Upper lobe of right lung (tissue), 1 donor: ENCODE measurements at places on chromosomes 6 and 20.

DNA sequence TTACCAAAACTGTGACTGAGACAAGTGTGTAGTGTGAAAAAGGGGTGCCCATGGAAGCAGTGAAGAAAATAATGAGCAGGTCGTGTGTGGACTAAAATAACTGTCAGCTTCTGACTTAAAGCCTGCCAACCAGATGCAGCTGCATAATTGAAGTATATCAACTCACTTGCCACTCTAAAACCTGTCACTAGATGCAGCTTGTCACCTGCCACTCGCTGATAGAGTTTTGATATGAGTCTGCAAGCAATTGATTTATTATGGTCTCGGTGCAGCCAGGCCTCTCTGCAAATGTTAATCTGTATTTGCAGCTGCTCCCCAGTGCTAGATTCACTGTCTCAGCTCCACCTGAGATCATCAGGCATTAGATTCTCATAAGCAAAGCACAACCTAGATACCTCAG lies 1090.0 kb upstream of the EYS start:
- no peak for DNase-seq

- DNase-seq: no peak
Measured at GRCh38 chr6:85574932-85575598, 18.6 kb downstream of the SNX14 start.

- DNase-seq: no peak
Measured at GRCh38 chr6:41429506-41430504, 94.4 kb downstream of the NCR2 start.

- DNase-seq: no peak
Measured at GRCh38 chr20:54107600-54108325, 37.4 kb upstream of the BCAS1 start.

DNA sequence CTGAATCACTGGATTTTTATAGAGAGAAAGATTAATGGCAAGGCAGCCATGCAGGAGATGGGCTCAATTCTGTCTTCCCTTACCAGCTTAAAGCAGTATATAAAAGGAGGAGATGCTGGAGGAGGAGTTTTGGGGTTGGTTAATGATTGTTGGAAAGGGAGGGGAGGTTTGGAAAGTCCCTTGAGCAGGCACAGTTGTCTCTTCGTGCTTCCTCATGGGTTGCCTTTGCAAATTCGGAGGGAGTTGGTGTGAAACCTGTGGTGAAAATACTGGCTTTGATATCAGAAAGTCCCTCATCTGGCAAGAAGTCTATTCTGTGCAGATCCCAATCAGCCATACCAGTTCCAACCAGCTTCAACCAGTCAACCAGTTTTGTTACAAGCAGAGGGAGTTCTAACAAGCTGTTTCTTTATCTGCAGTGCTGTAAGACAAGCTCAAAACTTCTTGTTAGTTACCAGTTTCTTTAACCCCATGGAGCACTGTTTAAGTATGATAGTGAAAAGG lies 107.0 kb downstream of the HIVEP1 start:
- DNase-seq: no peak

- DNase-seq: no peak
Measured at GRCh38 chr6:165986914-165987482, 180.7 kb downstream of the TBXT start.

GRCh38 chr6:1644516-1645060 lies 34.9 kb downstream of the FOXC1 start:
- no peak for DNase-seq

- no peak for DNase-seq
Measured at GRCh38 chr6:84770521-84770920, 6.1 kb upstream of the TBX18 start.

- no peak for DNase-seq
Measured at GRCh38 chr20:47533518-47534062, 31.9 kb downstream of the NCOA3 start.

DNA sequence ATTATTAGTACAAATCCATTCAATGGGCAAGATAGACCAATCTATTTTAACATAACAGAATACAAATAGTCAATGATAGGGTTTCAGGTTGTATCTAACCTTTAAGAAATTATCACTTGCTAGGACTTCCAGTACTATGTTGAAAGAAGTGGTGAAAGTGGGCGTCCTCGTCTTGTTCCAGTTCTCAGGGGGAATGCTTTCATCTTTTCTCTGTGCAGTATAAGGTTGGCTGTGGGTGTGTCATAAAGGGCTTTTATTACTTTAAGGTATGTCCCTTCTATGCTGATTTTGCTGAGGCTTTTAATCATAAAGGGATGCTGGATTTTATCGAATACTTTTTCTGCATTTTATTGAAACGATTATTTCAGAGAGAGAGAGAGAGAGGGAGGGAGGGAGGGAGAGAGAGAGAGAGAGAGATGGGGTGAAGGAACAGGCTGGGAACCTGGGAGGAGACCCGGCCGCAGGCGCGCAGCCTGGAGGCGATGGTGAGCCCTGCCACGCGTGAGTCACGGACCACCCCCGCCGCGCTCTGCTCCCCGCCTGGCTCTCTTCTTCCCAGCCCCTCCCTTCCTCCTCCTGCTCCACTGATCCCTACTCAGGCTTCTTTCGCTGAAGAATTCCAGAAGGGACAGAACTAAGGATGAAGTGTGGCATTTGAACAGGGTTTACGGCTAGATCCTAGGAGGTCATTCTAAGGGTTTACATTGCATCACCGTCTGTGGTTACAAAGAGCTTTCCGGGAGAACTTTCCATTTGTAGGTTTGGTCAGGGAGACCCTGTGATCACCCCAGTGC lies 45.5 kb upstream of the HLA-E start:
- no peak for DNase-seq

- no peak for DNase-seq
Measured at GRCh38 chr20:34621383-34622367, 55.2 kb downstream of the PIGU start.

- DNase-seq: no peak
Measured at GRCh38 chr6:126300735-126301134, 39.2 kb upstream of the CENPW start.

DNA sequence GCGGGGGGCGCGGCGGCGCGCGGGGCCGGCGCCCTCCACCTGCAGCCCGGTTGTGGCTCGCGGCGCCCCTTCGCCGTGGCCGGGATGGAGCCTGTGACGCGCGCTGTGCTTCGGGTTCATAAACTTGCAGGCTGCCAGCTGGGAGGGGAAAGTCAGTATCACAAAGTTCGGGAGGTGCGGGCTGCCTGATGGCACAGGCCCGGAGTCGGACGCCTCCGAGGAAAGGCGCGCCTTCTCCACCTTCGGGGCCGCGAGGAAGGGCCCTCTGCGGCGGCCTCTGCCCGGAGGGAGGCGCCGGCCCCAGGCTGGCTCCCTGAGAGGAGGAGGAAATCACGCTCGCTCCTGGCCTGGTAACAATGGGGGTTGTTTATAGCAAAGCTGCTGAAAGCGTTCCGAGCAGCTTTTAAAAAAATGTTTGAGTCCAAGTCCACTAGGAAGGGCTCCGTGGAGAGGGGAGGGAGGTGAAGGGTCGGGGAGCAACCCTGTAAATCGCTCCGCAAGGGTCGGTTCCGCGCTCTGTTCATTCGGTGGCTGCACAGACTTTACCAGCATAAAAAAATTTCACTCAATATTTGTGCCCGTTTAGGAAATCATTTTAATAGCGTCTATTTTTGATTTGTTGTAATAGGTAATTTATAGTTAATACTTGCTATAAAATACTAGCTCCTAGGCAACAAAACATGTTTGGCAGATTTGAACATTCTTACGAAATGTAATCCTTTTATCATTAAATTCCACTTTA lies 1.0 kb downstream of the AFDN start:
- peak; percentile 82 for DNase-seq

DNA sequence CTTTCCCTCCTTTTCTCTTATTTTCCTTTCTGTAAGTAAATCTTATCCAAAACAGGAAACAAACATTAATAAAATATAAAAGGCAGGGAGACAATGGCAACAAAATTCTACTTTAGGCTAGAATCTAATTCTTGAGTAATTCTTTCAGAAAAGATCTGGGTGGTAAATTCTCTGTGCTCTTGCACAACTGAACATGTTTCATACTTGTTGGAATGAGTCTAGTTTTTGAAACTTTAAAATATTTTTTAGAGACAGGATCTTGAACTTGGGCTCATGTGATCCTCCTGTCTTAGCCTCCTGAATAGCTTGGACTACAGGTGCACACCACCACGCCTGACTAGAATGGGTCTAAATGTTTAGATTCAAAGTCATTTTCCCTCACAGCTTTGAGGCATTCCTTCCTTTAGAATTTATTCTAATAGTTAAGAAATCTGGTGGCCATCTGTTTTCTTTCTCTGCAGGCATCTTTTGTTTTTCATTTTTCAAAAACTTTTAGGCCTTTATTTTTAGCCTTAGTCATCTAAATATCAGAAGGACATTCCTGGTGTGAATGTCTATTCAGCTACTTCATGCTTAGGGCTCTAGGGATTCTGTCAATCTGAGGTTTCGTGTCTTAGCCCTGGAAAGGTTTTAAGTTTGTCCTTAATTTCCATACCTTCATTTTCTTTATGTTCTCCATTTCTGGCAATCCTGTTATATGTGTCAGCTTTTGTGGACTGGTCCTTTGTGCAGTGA lies 76.5 kb downstream of the CDKAL1 start:
- DNase-seq: no peak

DNA sequence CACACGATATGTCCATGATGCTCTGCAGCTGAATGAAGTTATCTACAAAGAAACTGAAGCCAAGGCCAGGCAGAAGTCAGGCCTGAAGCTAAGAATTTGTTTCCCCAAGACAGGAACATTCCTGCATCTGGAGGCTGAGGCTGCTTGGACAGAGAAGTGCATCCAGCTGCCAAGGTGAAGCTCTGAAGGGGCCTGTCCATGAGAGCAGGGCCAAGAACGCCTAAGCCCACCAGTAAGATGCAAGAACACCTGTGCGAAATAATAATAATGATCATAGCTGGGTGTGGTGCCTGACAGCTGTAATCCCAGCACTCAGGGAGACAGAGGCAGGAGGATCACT lies 37.7 kb upstream of the B4GALT5 start:
- DNase-seq: no peak

DNA sequence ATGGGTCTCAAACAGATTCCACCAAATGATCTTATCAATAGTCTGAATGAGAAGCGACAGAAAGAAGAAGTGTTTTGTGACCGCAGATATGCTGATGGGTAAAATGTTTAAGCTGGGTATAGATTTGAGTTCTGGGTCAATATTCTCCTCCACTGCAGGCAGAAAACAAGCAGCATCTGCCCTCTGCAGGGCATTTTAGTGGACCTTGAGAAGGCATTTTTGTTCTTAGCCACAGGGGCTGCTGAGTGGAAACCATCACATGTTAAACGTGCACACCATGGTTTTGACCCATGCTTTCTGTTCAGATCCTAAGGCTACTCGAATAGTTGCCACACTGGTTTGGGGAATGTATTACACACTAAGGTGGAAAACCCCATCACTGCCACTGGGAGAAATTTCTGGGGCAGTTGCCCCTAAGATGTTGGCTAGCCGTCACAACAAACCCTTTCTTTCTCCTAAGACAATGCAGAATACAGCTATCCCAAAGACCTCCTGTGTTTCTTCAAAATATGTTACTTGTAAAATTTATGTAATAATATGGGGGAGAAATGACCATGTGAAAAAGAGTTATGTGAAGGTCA lies 5.5 kb downstream of the POU3F2 start:
- DNase-seq: no peak

DNA sequence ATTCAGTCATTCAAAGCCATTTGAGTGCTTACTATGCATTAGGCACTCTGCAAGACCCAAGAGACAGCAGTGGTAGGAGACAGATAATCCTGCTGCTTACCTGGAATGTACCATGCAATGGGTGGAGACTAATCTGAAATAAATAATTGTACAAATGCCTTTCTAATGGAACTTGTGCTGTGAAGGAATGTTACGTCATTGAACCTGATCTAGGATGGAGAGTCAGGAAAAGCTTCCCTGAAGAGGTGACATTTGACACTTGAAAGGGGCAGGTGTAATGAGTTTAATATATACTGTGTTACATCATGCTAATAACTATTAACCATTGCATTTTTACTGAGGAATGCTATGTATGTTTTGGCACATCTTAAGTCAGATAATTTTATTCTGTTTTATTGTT lies 491.0 kb upstream of the FLRT3 start:
- no peak for DNase-seq

DNA sequence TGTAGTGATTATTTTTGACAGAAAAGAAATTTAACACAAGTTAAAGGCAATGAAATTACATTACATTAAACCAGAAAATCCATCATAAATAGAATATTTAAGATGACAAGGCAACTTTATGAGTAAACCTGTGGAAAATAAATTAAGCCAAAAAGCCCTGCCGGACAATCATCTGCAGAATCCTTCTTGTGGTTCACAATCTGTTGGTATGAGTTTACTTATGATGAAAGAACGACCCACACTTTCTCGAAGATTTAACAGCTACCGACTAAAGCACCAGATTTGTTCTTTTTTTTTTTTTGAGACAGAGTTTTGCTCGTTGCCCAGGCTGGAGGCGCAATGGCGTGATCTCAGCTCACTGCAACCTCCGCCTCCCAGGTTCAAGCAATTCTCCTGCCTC lies 21.4 kb downstream of the HDAC2 start:
- DNase-seq: no peak

- DNase-seq: no peak
Measured at GRCh38 chr20:2891343-2891742, 18.1 kb downstream of the PTPRA start.

DNA sequence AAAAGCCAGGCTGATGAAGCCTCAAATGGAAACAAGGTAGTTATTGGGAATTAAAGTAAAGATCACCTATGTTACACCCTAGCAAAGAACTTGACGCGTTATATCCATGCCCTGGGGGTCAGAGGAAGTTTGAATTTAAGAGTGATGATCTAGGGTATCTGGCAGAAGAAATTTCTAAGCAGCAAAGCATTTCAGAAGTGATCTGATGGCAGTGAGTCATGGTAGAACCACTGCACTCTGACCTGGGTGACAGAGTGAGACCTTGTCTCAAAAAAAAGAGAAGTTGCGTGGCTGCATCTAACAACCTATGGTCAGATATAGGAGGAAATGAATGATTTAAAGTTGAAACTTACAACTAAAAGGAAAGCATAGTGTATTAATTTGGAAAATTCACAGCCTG lies 45.2 kb downstream of the SCP2D1 start:
- no peak for DNase-seq

DNA sequence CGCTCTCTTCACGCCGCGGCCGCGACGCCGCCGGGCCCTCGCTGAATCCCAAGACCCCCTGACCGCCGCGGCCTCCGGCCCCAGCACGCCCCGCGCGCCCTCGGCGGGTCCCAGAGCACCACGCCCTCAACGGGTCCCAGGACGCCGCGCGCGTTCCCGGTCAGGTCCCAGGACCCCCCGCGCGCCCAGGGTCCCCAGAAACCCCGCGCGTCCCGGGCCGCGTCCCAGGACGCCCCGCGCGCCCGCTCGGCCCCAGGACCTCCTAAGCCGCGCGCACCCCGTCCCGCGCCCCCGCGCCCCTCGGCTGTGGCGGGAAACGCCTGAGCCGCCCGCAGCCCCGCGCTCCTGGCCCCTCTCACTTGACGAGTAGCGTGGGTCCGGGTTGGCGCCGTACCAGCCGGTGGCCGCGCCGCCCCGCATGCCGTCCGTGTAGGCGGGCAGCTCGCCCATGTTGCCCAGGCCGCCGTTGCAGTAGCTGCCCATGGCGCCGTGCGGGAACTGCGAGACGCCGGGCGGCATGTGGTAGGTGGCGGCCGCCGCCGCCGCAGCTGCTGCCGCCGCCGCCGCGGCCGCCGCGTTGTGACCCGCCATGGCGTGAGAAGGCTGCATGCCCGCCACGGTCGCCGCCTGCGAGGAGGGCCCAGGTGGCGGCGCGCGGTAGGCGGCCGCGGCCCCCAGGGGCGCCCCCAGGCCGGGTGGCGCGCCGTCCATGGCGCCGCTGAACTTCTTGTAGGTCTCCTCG lies 556 bp downstream of the NKX2-4 start:
- DNase-seq: peak; percentile 63

- no peak for DNase-seq
Measured at GRCh38 chr6:157104803-157105202, 218.5 kb downstream of the TMEM242 start.
